ENCODE measurements at places on chromosomes 7 and 10.

DNA sequence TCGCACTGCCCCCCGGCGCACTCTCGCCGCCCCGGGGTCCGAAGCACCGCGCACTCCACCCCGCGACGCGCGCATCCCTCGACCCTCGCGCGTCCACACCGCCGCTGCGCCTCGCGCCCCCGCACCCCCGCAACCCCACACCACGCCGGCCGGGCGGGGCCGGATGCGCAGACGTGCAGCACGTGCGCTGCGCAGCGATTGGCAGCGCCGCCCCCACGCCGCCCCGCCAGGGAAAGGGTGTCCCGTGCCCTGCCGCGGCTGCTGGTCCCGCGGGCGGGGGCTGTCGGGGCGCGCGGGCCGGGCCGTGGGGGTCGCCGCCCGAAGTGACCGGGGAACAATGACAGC is 53.7 kb upstream of the KDM7A start:
- DNase-seq = no peak

- no peak for DNase-seq
These were observed 18.0 kb upstream of the DLG5 start for GRCh38 chr10:77944519-77944918.

DNA sequence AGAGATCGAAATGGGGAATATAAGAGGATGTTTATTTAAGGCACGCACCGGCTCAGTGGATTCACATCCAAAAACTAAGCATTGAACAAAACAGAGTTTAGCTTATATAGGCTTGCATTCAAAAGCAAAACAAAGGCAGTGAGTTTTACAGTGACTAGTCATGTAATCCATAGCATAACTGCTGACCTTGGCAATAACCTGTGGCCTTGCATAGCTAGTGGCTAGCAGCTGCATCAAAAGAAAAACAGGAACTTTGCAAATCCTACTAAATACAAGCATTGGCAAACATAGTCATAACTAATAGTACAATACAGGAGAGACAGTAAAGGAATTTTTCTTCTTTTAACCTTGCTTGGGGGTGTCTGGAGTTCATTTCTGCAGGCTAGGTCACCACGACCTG is 9.7 kb upstream of the ZNF485 start:
- peak; percentile 18 for DNase-seq

GRCh38 chr7:116421298-116421697 is 78.2 kb upstream of the CAV2 start:
- no peak for DNase-seq

- DNase-seq = peak; percentile 25
These were observed 61.9 kb upstream of the SAMD8 start for GRCh38 chr10:75049316-75050148.

DNA sequence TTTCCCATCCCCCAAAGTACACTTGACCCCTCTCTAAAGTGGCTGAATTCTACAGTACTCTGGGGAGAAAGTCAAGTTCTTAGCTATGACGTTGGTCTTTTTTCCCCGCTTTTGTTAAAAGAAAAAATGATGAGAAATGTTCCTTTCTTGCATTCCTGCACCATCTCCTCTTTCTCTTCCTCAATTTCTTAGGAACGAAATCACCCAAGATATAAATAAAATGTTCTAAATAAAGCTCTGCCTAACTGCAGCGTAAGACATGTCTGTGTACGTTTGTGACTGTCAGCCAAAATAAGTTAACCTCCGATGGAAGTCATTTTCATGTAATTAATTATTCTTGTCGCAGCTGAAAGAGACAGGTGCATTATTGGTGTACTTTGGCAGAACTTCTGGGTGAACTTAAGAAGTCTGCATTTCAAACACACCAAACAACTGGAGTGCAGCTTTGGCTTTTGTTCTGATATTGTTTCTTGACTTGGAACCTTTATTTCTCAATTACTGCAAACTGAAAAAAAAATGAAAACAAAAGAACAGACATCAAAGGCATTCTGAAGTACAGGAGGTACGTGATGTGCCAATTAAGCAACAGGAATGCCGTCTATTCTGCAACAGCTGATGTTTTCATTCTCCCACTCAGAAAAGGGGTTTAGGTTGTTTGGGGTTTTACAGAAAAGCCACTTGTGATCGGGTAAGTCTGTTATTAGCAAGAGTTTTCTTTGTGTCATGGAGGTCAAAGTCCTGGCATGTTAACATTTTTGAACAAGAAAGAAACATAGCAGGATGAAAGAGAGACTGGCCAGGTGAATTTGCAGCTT is 82.4 kb upstream of the SDK1 start:
- no peak for DNase-seq

DNA sequence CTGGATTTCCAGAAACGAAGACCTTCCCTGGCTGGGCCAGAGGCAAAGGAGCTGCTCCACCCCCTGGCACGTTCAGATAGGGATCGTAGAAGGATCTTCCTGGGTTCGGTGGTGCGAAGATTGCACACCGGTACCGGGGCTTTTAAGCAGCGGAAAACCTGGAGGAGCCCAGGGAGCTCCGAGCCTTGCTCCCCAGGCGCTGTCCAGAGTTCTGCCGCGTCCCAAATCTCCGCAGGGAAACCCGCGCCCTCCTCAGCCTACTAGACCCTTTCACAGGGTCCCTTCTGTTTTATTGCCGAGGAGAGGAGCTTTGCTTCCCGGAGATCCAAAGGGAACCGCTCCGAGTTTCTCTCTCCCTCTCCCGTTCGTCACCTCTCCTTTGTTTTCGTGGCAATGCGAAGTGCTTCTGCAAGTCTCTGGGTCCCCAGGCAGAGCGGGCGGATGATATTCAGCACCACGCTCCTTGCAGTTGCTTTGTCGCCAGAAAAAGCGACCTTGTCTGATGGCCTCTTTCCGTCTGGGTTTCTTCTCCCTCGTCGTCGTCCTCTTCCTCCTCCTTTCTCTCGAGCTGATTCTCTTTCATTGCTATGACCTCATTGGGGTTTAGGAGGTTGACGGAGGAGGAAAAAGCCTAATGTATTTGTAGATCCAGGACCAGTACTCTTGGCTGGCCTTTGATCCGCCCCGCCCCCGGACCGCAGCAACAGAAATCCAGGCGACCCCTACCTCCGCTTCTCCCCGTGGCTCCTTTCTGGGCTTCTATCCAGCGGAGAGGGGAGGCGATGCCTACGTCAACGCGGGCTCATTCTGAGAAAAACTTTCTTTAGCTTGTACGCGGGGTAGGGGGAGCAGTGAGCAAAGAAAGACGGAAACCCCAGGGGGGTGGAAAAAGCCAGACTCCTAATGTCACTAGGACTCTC is at the start of gene TMEM196:
Gene TMEM196, minus strand, starts transcription at position 777 of the 920 bp plus-strand sequence. CDS start 921 bp downstream, outside the sequence.
- DNase-seq = no peak

DNA sequence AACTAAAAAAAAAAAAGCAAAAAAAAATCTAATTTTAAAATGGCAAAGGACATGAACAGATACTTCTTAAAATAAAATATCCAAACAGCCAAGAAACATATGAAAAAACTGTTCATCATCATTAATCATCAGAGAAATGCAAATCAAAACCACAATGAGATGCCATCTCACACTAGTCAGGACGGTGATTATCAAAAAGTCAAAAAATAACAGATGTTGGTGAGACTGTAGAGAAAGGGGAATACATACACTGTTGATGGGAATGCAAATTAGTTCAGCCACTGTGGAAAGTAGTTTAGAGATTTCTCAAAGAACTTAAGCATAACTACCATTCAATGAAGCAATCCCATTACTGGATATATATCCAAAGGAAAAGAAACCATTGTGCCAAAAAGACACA is 30.2 kb downstream of the COBL start:
- no peak for DNase-seq

GRCh38 chr7:81075150-81075549 is 156.3 kb upstream of the SEMA3C start:
- no peak for DNase-seq

DNA sequence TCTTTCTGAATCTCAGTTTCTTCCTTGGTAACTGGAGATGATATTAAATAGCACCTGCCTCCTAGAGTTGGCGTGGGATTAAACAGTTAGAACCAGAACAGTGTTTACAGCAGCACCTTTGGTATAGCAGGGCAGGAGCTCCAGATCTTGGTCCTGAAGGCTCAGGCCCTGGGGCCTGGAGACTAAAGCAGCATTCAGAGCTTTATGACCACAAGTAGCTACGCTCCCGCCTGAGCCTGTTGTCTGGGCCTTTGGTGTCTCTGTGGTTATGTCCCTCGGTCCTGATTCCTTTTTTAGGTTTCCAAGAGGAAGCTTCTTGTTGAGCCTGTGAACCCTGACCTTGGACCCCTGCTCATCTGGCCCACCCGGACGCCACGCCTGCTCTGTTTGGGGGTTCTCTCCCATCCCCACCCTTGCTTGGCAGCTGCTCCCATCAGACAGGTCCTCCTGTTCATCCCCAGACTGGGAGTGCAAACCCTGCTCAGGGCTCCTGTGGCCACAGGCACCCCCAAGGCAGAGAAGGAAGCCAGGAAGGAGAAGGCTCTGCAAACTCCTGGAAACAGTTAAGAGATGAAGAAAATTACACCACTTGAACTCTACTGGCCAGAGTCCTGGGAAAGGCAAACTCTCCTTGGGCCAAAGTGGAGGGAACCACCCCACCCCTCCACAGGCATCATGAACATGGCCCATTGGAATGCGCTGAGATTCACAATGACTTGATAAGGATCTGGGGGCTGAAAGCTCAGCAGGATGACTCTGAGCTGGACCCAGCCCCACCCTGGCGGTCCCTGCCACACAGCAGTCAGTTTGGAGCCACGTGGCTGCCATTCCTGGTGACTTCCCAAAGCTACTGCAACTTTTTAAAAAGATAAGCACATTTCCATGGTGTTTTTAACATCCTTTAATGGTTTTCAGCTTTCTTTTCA is 50.1 kb upstream of the TMEM72 start:
- no peak for DNase-seq

- DNase-seq = no peak
These were observed 295.4 kb upstream of the FZD1 start for GRCh38 chr7:90968871-90969270.

DNA sequence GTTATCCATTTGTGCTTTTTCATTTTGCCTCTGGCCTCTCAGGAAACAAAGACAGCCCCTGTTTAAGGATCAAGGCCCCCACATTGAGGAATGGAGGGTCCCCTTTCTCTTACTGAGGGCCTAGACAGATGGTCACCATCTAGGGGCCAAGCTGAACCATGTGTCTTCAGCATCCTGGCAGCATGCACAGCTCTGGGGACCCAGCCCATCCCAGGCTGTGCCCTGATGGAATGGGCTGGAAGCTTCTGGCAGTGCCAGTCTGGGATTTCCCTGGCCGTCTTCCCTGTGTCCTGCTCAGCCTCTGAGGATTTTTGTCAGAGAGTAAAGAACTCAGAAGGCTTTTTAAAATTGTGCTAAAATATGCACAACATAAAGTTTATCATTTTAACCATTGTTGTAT is 116.8 kb downstream of the ITIH5 start:
- no peak for DNase-seq

DNA sequence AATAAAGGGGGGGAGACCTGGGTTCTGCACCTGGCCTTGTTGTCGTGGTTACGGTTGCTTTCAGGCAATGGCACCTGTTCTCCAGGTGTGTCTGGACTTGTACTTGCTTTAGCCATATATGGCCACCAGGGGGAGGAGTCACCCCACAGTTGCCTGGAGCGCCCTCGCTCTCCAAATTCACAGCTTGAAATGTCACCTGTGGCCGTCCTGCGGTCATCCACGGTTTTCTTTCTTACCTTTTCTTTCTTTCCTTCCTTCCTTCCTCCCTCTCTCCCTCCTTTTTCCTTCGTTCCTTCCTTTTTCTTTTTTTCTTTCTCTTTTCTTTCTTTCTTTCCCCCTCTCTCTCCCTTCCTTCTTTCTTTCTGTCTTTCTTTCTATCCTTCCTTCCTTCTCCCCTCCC is 157.2 kb upstream of the ZNF92 start:
- DNase-seq = peak; percentile 52

GRCh38 chr10:31288962-31289361 is 30.1 kb upstream of the ZEB1 start:
- no peak for DNase-seq

- DNase-seq = no peak
These were observed 52.3 kb downstream of the TPST1 start for GRCh38 chr7:66257481-66257880.

DNA sequence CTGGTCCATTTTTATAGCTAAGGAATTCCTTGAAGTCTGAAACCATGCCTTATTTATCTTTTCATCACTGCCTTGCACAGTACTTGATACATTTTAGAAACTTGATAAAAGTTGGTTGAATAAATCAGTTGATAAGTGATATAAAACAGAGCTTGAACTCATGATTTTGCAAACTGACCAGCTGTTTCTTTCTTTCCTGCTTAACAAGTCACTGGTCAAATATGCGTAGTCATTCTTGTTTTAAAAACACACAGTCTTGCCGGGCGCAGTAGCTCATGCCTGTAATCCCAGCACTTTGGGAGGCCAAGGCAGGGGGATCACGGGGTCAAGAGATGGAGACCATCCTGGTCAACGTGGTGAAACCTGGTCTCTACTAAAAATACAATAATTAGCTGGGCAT is 6.3 kb downstream of the TPST1 start:
- DNase-seq = no peak

GRCh38 chr7:87548123-87548919 is 52.4 kb downstream of the ABCB1 start:
- no peak for DNase-seq

- no peak for DNase-seq
These were observed 28.0 kb downstream of the GUSB start for GRCh38 chr7:65953890-65954450.

GRCh38 chr7:104979167-104979841 is 34.7 kb upstream of the KMT2E start:
- peak; percentile 43 for DNase-seq

- peak; percentile 44 for DNase-seq
These were observed 86.8 kb downstream of the ANKRD7 start for GRCh38 chr7:118311121-118311836.

- DNase-seq = peak; percentile 88
These were observed 30.2 kb upstream of the ABI1 start for GRCh38 chr10:26890956-26891355.

DNA sequence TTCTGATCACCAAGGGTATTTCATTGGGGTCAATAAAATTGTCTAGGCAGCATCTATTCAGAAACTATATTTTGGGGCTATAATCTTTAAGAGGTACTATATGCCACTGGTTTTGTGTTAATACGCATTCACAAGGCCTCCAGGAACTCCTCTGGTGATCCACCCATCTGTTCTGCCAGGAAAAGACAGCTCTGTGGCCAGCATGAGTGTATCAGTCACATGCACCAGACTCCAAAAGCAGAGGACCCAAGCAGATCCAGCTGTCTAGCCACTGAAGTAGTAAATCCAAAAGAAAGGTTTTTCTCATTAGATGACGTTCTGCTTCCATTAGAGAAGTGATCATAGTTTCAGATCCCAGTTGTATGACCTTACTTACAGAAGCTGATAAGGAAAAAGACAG is 199.6 kb upstream of the CELF2 start:
- no peak for DNase-seq

- peak; percentile 26 for DNase-seq
These were observed 1.6 kb downstream of the SPOCK2 start for GRCh38 chr10:72086466-72087391.

GRCh38 chr7:134510646-134511045 is 16.7 kb upstream of the AKR1B10 start:
- no peak for DNase-seq

GRCh38 chr10:111177379-111177778 is 100.5 kb downstream of the ADRA2A start:
- no peak for DNase-seq
